ENCODE measurements at places on chromosomes 7 and 10.

DNA sequence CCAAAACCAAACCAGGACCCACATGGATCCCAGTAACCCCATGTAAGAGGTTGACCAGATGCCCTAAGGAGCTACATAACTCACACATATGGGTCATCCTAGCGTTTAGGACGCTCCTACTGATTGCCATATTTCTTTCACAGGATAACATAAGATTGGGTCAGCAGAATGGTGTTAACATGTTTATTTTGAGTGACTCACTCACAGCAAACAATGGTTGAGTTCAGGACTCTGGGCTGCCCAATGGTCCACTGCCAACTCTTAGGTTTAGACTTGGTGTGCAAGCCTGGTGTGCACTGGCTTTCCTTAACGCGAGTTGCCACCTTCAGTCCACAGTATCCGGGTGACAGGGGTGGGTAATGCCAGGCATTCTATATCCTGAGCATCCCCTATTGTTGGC lies 211.5 kb downstream of the GPAM start:
- DNase-seq, result no peak

GRCh38 chr7:20241194-20241910 lies 24.2 kb upstream of the MACC1 start:
- DNase-seq, result no peak

GRCh38 chr7:8360564-8361153 lies 72.8 kb upstream of the NXPH1 start:
- DNase-seq, result no peak

DNA sequence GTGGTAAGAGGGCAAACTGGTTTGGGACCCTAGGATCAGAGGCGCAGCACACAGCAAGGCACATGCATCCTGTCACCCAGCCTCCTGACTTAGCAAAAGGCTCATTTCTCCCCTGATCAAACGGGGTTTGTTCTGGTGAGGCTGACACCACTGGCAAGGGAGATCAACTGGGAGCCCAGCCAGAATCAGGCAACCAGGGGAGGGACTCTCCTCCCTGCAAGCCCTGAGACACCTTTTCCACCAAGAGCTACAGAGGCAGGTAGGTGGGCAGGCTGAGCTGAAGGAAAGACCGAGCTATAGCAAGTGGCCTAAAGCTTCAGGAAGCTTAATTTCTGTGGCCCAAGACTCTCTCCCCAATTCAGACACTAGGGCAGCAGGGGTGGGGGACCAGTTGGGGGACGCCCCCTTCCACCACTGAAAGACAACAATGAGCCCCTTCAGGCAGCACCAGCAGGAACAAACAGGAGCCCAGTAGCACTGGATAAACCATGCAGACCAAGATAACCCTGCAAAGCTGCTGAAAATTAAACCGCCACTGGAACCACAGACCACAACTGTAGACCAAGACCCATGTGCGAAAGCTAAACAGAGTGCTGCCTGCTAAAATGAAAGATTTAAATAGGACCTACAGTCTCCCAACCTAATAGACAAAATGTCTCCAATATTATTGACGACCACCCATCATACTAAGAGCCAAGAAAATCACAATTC lies 27.1 kb upstream of the SAR1A start:
- DNase-seq, result no peak

- no peak for DNase-seq
Observed at GRCh38 chr7:129906700-129907099, 46.1 kb downstream of the UBE2H start.

- DNase-seq, result no peak
Observed at GRCh38 chr10:5503477-5503835, 4.1 kb upstream of the CALML5 start.

DNA sequence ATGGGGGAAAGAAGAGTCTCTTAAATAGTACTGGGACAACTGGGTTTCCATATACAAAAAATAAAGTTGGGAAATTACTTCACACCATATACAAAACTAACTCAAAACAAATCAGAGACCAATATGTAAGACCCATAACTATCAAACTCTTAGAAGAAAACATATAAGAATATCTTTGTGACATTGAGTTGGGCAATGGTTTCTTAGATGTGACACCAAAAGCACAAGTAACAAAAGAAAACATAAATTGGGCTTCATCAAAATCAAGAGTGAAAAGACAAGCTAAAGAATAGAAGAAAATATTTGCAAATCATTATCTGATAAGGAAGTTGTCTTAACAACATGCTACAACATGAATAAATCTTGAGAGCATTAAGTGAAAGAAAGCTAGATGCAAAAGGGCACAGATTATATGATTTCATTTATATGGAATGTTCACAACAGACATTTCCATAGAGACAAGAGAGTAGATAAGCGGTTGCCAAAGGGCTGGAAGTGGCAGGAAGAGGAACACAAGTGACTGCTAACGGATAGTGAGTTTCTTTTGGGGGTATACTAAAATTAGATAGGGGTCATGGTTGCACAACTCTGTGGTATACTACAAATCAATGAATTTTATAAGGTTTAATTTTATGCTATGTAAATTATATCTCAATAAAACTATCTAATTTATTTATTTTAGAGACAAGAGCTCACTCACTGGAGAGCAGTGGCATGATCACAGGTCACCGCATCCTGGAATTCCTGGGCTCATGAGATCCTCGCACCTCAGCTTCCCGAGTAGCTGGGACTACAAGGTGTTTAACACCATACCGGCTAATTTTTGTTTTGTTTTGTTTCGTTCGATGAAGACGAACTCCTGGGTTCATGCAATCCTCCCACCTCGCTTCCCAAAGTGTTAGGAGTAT lies 35.4 kb downstream of the JMJD1C start:
- DNase-seq, result no peak

DNA sequence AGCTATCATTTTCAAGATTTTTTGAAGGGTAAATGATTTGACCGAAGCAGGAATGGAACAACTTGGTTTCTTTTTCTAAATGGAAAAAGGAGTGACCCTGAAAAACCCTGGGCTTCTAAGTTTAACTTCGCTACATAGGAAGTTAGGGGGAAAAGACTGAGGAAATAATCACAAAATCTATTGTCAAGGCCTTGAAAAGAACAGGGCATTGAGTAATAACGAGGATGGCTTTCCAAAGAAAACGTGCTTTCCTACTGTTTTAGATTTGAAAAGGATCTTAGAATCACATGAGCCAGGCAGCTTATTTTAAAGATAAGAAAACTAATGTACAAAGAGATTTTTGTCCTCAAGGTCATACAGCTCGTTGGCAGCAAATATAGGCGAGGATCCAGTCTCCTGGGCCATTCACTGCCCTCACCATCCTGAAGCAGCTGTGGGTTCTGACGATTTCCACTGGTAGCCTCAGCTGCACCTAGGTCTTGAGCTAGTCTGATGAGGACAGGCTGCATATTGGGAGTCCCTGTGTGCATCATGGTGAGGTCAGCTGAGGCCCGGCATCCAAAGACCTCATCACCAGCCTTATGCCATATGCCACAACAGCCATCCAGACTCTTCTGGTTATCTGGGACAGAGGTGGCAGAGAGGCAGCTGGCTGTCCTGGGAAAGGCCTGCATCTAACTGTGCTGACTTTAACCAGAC lies 384.7 kb upstream of the NRP1 start:
- DNase-seq, result no peak

DNA sequence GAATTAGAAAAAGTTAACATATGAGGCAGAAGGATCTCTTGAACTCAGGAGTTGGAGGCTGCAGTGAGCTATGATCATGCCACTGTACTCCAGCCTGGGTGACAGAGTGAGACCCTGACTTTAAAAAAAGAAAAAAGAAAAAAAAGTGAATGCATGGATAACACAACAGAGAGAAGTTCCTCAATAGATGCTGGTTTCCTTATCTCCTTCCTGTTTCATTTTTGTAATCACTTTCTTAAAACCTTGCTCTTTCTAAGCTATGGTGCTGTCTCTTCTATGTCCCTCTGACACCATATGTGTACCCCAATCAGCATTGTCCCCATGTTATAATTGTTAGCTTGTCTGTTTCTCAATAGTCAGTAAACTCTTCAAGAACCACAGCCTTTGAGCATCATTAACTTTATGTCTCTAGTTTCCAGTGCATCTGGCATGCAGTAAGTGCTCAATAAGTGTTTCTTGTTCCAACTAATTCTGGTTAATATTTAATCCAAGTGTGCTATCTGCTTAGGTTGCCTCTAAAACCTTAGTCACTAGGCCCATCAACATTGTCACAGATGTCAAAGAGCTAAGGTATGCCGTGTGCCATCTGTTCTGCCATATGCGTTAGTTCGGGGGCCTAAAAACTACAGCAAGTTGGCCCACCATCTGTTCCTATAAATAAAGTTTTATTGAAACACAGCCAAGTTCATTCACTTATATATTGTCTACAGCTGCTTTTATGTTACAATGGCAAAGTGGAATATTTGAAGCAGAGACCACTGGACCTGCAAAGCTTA lies 36.2 kb downstream of the MPP7 start:
- DNase-seq, result no peak

- no peak for DNase-seq
Observed at GRCh38 chr10:63133821-63134557, 861 bp downstream of the NRBF2 start.

DNA sequence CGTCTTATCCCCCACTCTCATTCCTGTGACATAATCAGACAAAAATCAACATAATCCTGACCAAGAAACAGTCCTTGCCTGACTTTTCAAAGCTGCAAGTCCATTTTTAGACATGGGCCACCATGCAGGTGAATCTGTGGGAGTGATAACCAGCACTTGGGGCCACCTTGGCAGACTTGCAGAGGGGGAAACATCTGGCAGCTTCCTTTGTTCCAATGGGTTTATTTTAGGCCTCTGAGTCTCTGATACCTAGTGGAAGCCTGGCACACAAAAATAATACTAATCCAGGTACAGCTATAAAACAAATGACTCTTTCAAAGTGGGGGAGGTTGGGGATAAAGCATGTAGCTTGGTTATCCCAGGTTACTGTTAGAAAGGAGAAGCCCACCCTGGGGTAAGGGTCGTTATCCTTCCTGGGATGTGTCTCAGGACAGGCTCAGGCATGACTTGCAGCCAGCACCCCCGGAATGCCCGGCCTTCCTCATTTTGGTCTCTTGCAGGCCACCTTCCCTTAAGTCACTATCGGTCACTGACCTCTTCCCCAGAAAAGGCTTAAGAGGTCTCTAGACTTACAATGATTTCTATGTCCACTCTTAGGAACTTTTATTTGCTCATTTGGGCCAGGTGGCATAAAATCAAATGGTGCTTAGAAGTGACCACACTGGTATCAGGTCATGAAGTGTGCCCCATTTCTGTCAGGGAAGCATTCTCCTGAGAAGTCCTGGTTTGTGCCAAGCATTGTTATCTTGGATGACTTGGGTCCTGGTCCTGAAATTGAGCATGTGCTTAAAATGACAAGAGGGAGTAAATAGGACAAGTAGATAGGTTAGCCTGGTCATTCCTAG lies 37.6 kb downstream of the EEPD1 start:
- DNase-seq, result no peak

GRCh38 chr10:132856869-132857524 lies 71.0 kb upstream of the NKX6-2 start:
- DNase-seq, result no peak

- no peak for DNase-seq
Observed at GRCh38 chr10:74179111-74179710, 28.2 kb downstream of the ADK start.

DNA sequence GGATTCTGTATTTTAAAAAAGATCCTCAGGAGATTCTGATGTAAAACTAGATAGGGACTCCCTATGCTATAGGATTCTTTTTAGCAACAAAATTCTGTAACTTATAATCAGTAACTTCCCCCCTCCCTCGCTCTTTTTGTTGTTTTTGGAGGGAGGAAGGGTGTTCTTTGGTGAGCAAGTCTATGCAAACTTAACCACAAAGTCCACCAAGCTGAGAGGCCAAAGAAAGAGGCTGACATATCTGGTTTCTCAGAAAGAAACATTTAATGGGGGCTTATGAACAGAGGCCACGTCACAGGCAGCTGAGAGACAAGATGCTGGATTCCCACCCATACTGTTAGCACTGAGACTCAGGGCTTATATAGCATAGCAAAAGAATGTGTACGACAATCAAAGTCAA lies 14.3 kb upstream of the ABCB5 start:
- no peak for DNase-seq

GRCh38 chr10:29811751-29812427 lies 177.1 kb upstream of the SVIL start:
- DNase-seq, result no peak

GRCh38 chr10:12279281-12279680 lies 70.1 kb upstream of the CAMK1D start:
- DNase-seq, result no peak

GRCh38 chr7:143320620-143321019 lies 4.7 kb downstream of the CLCN1 start:
- DNase-seq, result no peak

GRCh38 chr10:49166484-49167400 lies 21.4 kb downstream of the TMEM273 start:
- no peak for DNase-seq

- no peak for DNase-seq
Observed at GRCh38 chr7:101739775-101740398, 77.5 kb upstream of the CUX1 start.

DNA sequence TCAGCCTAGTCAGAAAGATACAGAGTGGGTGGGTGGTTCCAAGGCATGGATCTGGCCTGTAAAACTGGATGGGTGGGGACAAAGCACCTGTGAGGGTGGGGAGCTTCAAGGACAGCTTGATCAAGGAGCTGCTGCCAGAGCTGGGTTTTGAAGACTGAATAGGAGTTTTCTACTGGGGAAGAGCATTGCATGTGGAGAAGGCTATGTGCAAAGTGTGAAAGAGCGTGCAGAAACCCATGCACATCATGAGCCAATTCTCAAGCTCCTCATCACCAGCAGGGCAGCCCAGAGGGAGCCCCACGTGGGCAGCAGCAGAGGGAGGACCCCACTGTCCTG lies 58.6 kb downstream of the PDGFA start:
- no peak for DNase-seq

- DNase-seq, result no peak
Observed at GRCh38 chr7:111622084-111622483, 59.8 kb upstream of the IMMP2L start.

- DNase-seq, result peak; percentile 41
Observed at GRCh38 chr10:126041804-126042231, 145.5 kb downstream of the FANK1 start.

GRCh38 chr10:101601541-101601940 lies 13.4 kb downstream of the DPCD start:
- no peak for DNase-seq

GRCh38 chr7:4272141-4272540 lies 410.0 kb upstream of the FOXK1 start:
- DNase-seq, result no peak

DNA sequence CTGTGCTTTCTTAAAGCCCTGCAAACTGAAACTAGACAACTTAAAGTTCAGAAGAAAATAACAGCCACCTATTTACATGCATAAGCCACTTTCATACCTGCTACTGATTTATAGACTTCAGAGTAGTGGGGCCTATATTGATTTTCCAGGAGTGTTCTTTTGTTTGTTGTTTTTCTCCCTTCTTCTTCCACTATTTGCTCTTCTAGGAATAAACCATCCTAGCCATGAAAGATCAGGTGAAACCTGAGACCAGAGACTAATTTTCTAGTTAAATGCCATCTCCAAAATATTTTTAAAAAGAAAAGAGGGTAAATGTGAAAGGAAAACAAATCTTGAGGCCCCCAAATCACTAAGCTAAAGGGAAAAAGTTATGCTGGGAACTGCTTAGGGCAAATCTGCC lies 72.4 kb upstream of the C1GALT1 start:
- DNase-seq, result no peak

Measured in stimulated activated CD8-positive, alpha-beta memory T cell treated with anti-CD3 and anti-CD28 coated beads, Interleukin-2, amount 100 ng/mL, for 1 hour (primary cell).